ENCODE measurements at places on chromosomes 11 and 22.

DNA sequence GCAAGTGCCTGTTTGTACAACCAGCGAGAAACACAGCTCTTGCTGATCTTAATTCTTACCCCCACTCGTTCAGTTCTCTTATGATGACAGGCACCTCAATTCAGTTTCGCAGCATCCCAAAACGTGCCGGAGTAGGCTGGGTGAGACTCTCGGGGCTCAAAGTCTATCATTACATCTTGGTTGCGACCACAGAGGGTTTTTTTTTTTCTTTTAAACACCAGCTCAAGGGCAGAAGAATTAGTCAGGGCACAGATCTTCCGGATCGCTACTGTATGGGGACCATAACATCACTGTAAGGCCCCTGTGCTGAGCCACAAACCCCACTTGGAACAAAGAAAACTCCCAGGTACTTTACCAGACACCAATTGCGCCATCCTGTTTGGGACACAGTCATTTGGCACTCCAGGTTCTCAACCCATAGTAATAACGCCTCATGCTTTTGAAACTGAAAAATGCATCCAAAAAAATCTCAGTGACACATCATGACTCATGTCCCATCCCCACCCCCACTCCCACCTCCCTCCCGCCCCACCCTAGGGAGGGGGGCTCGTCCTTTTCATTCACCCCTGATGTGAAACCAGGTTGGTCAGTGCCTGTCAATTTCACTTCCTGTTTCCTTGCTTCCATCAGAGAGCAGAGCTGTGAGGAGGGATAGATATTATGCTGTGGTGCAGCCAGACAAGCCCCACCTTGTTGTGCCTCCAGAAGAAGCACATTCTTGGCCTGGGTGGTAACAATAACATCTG lies 41.0 kb upstream of the CD5 start:
- DNase-seq = peak; percentile 87

- DNase-seq = peak; percentile 25
These were observed 84.9 kb downstream of the CTTN start for GRCh38 chr11:70483077-70483861.

DNA sequence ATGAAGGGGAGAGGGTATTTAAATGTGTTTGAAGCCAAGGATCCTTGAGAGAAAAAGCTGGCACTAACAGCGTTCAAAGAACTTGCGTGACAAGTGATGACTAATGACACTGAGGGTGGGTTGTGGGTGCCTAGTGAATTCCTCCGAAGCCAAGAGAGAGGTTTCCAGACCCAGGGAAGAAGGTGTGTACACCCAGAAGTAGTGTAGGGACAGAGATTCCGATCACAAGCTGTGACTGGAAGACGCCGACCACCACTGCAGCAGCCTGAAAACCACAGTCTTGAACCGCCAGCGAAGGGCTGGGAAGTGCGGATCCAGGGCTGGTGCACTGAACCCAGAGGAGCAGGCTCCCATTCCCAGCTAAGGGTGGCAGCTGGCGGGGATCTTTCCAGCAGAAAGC lies 9.5 kb downstream of the PPARA start:
- peak; percentile 27 for DNase-seq

DNA sequence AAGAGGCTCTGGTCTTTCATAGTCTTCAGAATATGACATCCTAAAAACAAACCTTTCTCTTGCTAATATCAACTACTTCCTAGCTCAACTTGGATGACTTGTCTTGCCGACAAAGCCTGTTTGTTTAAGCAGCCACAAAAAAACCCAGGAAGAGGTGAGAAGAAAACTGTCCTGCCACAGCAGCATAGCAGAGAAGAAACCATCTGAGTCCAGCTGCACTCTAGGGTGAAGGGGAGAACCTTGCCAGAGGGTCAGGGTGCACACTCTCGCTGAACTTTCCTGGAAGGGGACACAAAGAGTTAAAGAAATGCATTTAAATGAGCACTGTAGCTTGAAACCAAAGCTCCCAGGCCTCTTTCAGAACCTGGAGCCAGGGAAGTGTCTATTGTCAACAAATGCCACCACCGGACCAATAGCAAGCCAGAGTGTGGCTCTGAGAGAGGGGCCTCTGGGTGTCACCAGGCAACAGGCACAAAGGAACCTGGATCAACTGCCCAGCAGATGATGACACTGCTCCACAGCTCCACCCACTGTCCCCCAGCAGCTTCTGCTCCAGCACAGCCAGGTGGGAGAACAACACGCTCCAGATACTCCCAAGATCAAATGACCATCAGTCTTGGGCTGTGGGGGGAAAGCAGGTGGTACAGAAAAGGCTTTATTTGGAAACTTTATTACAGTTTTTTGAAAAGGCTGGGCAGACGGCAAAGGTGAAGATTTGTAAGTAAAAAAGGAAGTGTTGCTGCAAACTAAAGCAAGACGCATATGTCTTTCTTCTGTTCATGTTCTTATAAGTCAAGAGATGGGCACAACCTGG lies 105.7 kb downstream of the RASSF10 start:
- DNase-seq = no peak

- peak; percentile 82 for DNase-seq
These were observed 16.0 kb downstream of the ZNRF3 start for GRCh38 chr22:28899199-28899853.
